CD4-positive, alpha-beta T cell treated with Interleukin-4 for 1 hour (primary cell): ENCODE measurements at places on chromosomes 5 and 9.

DNA sequence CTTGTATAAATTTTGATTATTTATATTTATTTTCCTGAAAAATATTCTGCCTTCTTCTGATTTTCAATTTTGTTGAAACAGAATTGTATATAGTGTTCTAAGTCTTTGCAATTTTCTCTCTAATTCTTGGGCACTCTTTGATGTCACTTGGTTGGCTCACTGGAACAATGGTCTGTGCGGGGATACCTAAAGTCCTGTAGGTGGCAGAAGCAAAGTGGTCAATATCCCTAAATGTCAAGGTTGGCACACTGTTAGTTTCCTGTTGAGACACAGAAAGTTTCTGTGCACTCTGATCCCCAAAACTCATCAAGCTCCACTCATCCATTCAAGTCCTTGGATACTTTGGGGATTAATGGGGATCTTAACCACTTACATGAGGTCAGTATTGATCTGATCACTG, 480.8 kb upstream of the CCNG1 start:
- no peak for DNase-seq

GRCh38 chr5:121762426-121762825, 89.3 kb upstream of the FTMT start:
- DNase-seq = no peak

- no peak for DNase-seq
These were observed 14.8 kb downstream of the ODF2 start for GRCh38 chr9:128470560-128470959.

GRCh38 chr5:167029488-167029887, 1262.0 kb upstream of the WWC1 start:
- DNase-seq = no peak

DNA sequence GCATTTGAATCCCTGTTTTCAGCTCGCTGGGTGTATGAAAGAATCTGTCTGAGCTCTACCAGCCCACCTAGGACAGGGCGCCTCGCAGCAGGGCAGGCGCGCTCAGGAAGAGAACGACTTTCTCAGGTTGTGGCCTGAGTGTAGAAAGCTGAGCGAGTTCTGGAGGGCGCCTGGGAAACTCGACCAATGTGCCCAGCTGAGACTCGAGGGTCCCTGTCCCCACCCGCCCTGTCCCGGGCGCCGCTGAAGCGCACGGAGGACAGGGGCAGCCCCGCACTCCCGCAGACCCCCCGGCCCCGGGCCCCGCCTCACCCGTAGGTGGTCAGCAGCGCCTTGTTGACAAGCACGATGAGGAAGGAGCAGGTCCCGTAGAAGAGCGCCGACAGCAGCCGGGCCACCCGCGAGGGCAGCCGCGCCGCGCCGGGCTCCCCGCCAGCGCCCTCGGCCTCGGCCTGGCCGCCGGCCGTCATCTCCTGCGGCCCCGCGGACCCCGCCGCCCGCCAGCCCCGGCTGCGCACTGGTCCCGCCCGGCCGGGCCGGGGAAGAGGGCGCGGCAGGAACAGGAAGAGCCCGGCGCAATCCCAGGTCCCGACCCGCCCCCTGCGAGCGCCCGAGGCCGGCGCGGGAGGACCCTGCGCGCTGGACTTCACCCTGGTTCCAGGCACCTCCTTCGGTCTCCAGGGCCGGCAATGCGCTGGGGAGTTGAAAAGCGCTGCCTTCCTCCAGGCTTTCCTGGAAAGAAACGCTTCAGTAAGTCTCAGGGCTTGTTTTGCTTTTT, at the start of gene SLC35D2:
SLC35D2 (minus strand) TSS at position 547 of the 778 bp plus-strand sequence; CDS start at position 470, 77 bp downstream.
- DNase-seq = no peak

- no peak for DNase-seq
These were observed 324.6 kb downstream of the CAAP1 start for GRCh38 chr9:26567976-26568375.

DNA sequence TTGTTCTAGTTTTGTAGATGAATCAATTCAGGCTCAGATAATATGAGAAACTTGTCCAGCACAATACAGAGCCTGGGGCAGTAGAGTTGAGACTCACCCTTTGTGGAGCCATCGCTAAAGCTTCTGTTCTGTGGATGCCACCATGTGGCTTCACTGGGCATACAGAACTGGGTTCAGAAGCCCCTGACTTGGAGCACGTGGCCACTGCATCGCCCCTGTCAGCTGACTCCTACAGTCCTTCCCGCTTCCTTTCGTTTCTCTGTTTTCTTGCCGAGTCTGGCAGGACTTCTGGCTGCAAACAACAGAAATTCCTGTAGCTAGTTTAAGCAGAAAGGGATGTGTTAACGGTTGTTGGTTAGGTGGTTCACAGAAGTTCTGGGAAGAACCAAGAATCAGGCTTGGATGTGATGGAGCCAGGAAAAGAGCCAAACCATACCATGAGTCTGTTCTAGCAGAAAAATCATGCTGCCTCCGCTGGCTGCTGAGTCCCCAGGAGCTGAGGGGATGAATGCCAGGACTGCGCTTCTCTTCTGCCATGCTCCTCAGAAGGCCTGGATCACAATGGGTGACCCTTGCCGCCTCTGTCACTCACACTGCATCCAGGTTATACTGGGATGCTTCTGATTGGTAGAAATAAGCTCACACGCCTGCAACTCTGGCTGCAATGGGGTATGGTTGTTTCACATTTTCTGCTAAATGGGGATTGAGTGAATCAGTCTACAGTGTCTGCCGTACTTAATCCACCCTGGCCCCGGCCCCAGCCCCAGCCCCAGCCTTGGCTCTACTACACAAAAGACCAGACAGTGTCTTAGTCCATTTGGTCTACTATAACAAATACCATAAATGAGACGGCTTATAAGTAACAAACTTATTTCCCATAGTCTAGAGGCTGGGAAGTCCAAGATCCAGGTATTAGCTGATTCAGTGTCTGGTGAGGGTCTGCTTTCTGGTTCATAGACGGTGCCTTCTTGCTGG, 262.5 kb downstream of the GOLPH3 start:
- DNase-seq = no peak

DNA sequence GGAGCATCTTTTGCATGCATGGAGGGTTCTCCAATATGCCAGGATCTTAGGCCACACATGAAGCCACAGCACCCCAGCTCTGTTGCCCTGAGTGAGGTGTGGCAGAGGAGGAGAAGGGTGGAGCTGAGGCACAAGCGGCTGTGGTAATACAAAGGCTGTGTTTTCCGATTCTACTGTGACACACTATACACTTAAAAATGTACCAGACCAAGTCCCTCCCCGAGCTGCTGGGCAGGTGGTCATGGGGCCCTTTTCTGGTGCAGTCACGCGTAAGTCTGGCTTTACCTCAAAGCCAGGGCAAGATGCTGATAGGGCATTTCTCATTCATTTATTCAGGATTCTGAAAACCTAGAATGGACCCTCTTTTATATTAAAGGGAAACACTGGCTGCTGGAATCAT, 3.7 kb downstream of the ADGRV1 start:
- no peak for DNase-seq
